ENCODE measurements at places on chromosomes 16 and 17. TPM values are rescaled to one million over a fixed set of nuclear protein-coding genes. Genes with fewer than 3 reads are reported as not detected.

Gene NOTUM
- polyA plus RNA-seq: 0.11 TPM

GRCh38 chr16:4328046-4328781 lies 12.3 kb downstream of the GLIS2 start:
- DNase-seq: peak; percentile 90

DNA sequence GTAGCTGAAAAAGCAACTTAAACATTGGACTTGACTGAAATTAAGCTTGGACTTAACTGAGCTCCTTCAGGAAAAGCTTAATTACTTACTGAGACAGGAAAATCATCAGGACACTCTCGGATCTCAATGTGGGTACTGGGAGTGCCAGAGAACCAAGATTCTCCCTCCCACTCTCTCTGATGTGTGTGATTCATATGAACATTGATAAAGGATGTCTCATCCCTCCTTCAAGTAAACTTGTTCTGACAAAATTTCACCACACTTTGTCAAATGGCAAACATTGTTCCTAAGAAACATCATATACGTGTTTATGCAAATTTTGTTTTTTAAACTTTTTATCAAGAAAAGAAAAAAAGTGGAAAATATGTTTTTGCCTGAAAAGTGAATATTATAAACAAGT lies 4.1 kb upstream of the SLFN5 start:
- no peak for DNase-seq

DNA sequence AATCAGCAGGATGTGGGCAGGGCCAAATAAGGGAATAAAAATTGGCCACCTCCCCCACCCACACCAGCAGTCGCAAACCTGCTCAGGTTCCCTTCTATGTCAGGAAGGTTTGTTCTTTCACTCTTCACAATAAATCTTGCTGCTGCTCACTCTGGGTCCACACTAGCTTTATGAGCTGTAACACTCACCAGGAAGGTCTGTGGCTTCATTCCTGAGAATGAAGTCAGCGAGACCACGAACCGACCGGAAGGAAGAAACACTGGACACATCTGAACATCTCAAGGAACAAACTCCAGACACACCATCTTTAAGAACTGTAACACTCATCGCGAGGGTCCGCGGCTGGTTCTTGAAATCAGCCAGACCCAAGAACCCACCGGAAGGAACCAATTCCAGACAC lies 115.5 kb upstream of the TBX2 start:
- no peak for DNase-seq

- no peak for DNase-seq
These were observed at the start of gene SEPTIN12 for GRCh38 chr16:4787627-4788482. SEPTIN12 (minus strand) TSS chr16:4788345; CDS start chr16:4787645, 700 bp downstream.

Gene ADGRG3
- 2.5 TPM for polyA plus RNA-seq

DNA sequence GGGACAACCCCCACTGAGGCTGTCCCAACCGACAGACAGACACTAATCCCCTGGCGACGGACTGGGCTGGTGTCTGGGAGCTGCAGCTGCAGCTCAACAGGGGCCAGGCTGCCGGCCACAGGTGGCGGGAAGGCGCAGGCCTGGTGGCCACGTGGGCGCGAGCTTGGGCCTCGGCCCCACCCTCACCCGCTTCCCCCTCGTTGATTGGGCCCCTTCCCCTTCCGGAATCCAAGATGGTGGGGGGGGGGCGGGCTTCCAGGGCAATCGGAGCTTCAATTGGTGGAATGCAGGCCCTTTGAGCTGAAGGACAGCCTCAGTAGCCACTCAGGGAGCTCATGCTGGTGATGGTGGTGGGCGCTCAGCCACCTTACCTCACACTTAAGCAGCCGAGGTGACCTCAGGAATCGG lies 8.7 kb upstream of the TBX4 start:
- DNase-seq: no peak

GRCh38 chr17:4895657-4896331 lies 3.5 kb upstream of the C17orf107 start:
- no peak for DNase-seq

Gene TEX19
- not detected for polyA plus RNA-seq

DNA sequence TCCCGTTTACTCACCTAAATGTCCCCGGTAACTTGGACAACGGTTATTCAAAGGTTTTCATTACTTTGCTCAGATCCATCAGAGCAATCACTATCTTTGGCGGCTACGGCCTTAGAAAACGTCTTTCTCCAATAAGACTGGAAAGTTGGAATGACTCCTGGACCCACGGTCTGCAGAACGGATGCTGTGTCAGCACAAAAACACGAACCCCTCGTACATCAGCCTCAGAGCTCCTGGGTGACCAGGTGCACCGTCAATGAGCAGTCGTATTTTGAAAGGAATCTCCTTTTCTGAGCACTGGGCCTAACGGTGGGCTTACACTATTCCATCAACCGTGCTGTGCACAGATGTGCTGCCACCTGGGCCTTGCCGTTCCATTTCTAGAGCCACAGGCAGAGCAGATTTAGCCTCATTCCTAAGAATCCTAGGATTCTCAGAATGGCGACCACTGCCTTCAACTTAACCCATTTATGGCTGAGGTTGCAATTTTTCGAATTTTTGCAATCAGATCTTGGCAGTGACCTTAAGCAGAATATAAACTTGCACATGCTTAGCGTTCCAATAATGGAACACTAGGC lies 110.8 kb upstream of the ZNF750 start:
- DNase-seq: no peak

DNA sequence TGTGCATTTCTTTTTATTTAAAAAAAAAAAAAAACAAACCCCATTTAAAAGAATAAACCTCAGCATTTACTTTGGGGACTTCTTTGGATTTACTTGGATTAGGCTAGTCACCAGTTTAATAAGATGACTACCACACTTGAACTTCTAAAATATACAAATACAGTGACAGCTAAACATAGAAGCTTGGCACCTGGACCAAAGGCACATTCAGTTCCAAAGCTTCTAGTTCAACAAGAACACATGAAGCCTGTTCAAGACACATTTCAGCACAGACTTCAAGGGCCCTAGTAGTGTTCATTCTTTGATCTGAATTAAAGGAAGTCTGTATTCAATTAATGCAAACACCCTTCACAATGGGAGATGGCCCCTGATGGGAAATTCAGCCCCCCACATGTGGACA lies 11.6 kb upstream of the ROGDI start:
- no peak for DNase-seq

Gene SCN4A
- polyA plus RNA-seq: 0.70 TPM

DNA sequence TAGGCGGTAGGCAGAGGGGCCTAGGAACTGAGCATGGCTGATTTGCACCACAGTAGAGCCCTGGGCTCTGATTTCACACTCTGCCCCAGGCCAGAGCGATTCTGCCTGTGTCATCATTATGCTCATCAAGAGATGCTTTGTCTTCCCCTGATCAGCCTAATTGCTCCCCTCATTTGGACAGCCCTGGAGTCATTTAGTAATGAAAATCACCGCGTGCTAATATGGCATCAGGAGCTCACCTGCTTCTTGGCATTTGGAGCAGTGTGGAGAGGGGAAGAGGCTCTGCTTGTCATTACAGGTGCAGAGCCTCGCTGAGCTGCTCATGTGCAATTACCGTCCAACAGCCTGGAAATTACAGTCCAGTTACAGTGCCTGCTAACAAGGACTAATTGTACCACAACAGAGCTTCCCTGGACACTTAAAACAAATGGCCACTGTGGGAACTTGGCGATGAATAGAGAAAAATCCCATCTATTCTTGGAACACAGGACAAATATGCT lies 157.1 kb upstream of the WSCD1 start:
- no peak for DNase-seq

Gene TP53TG3B
- not detected for polyA plus RNA-seq

Gene PRDM7
- polyA plus RNA-seq: not detected

- no peak for DNase-seq
These were observed 25.2 kb downstream of the C17orf67 start for GRCh38 chr17:56808503-56808902.

- no peak for DNase-seq
These were observed 495.7 kb downstream of the SHISA9 start for GRCh38 chr16:13397126-13397525.

DNA sequence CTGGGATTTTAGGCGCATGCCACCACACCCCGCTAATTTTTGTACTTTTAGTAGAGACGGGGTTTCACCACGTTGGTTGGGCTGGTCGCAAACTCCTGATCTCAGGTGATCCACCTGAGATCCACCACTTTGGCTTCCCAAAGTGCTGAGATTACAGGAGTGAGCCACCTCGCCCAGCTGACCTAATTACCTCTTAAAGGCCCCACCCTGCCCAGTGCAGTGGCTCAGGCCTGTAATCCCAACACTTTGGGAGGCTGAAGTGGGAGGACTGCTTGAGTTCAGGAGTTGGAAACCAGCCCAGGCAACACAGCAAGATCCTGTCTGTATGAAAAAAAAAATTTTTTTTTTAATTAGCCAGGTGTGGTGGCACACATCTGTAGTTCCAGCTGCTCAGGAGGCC lies 2.9 kb upstream of the COASY start:
- DNase-seq: no peak

DNA sequence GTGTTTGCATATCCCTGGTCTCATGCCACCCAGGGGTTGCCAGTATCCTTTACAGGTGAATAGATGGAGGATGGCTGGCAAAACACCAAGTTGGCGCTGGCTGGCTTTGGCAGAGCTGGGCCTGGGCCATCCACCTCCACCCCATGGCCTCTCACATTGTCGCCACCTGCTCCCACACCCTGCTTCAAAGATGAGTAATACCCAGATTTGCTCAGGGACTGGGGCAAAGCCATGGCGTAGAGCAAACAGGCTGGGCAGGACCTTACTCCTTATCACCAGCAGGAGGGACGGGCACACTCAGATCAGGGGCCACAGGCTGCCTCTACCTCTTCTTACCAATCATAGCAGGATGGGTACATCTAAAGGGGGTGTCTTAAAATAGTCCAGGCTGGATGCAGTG lies 24.3 kb downstream of the PLA2G10 start:
- DNase-seq: no peak

Gene SARM1
- 4.7 TPM for polyA plus RNA-seq

- DNase-seq: no peak
These were observed 147.1 kb downstream of the TANC2 start for GRCh38 chr17:63113167-63113566.

DNA sequence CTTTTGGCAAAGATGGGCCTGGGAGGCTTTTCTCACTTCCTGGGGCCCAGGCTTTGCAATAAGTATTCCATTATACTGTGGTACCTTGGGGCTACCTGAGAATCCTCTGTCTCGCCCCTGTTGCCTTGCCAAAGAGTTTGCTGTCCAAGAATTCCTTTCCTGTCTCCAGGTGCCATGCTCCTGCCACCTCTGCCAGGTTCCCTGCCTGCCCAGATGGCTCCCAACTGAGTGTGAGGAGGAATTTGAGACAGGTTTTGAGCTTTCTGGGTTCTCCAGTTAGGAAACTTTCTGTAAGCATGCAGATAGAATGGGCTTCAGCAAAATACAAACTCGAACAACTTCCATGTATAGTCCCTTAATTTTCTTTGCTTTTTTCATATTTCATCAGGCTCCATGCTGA lies 5.8 kb downstream of the MAPT start:
- DNase-seq: no peak

Gene GUCY2D
- polyA plus RNA-seq: 0.03 TPM

DNA sequence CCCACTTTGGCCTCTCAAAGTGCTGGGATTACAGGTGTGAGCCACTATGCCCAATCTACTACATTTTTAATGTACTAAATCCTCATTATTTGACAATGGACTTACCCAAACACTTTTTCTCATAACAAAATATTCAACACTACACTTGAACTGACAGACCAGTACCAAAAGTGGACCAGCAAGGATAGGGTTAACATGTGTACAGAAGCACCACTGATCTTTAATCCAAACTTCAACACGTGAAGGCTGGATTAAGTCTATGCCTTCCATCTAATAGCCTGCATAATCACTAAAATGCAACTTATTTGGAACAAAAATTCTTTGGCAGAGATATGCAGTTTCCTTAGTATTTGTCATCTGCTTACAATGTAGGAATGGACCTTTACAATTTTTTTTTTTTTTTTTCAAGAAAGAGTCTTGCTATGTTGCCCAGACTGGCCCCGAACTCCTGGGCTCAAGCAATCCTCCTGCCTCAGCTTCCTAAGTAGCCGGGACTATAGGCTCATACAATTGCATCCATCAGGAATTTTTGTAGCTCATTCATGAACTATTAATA lies 60.0 kb upstream of the BCAR1 start:
- DNase-seq: no peak

DNA sequence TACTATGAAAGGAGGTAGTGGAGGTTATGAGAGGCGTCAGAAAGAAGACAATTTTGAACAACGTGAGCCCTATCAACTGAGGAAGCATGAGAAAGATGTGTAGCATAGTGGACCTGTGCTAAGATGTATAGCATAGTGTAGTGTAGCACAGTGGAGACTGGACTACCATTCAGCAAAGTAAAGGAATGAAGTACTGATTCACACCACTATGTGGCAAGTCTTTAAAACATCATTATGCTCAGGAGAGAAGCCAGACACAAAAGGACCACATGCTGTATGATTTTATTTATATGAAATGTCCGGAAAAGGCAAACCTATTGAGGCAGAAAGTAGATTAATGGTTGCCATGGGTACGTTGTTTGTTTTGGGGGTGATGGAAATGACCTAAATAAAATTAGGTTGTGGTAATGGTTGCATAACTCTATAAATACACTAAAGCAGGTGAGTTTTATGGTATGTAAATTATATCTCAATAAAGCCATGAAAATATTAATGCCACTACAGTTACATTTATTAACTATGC lies 20.4 kb upstream of the XYLT1 start:
- no peak for DNase-seq

DNA sequence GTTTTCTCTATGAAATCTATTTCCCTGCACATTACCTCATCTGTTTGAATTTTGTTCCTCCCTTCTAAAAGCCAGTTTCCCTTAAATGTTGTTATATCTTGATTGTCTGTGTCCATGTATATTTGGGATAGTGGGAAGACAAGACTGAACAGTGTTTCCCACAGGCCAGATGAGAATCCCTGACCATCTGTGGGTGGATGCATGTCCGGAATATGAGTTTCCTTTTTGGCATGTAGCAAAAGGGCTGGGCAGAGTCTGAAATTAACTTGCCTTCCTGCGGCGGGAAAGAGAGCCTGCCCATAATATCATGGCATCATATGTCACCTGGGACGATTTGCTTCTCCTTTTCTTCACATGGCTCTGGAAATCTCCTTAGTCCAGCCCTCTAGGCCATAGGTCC lies 385.8 kb upstream of the MAF start:
- DNase-seq: no peak

- DNase-seq: no peak
These were observed 33.4 kb downstream of the VAC14 start for GRCh38 chr16:70767377-70768202.

DNA sequence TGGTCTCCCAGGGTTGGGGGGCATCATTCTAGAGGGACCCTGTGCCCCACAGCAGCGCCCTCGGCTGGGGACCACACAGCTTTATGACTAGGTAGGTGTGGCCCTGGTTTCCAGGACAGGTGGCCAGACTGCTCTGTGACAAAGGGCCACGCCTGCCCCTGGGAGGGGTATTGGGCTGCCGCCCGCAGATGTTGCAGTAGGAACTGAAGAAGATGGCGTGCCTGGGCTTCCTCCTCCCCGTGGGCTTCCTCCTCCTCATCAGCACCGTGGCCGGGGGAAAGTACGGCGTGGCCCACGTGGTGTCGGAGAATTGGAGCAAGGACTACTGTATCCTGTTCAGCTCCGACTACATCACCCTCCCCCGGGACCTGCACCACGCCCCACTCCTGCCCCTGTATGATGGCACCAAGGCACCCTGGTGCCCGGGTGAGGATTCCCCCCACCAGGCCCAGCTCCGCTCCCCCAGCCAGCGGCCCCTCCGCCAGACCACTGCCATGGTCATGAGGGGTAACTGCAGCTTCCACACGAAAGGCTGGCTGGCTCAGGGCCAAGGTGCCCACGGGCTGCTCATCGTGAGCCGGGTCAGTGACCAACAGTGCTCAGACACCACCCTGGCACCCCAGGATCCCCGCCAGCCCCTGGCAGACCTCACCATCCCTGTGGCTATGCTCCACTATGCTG lies at the start of gene SPPL2C:
TSS of gene SPPL2C (plus strand) at position 187 of the 681 bp plus-strand sequence. CDS start at position 213, 26 bp downstream.
- peak; percentile 64 for DNase-seq
